Activated CD4-positive, CD25-positive, alpha-beta regulatory T cell (primary cell): ENCODE measurements at places on chromosomes 6 and 20.

DNA sequence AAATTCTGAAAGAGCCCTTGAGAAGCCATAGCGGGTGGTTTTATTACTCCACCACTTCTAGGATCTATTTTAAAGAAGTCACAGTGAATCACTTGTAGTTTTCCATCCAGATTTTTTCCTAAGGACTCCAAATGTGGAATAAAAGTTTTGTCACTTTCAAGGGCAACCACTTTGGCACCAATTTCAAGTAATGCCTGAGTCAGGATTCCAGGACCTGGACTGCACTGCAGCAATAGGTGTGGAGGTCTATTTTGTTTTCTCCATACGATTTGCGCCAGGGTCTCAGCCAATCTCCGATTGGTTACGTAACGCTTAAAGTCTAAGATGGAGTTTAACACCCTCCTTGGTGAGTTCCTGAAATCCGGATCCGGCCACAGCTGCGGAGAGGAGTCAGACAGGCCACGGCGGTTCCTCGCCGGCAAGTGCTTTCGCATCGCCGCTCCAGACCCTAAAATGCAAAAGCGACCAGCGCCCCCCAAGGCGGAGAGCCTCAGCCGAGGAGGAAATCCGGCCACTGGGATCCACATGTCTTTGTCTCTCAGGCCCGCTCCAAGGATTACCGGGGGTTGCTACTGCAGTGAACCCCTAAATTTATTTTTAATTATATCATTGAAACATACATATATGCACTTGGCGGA, 18.6 kb upstream of the PPP1R3G start:
- DNase-seq = no peak

DNA sequence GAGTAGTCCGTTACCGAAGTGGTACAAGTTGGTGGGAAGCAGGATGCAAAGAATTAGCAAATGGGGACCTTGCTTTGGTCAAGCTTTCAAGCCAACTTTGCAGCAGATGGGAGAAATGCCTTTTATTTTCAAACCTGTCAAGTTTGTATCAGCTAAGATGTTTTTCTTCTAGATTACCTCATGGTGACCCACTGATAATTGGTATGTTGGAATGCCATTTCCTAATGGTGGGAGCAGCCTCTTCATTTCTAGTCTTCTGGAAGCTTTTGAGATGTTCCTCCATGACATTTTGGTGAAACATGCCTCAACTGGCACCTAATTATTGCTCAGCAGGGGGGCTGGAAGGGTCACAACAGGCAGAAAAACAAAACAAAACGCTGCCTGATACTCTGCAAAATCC, 43.7 kb downstream of the ADNP start:
- no peak for DNase-seq

DNA sequence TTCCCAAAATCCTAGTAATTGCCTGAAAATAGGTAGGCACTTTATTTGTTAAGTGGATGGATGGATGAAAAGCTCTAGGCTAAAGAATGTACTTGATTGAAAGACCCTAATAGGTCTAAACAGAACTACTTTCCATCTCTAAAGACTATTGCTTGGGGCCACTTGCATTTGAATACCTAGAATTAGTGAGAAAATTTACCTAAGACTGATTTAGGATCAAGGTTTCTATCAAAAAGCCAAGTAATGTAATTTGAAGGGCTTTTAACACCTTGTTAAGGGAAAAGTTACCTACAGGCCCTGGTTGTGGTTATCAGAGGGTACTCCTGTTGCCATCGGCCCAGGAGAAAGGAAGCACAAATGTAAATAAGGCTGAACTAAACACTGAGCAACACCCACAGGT, 580.7 kb downstream of the LMBRD1 start:
- DNase-seq = no peak

- no peak for DNase-seq
These were observed 32.8 kb upstream of the ZNFX1 start for GRCh38 chr20:49310705-49311104.

DNA sequence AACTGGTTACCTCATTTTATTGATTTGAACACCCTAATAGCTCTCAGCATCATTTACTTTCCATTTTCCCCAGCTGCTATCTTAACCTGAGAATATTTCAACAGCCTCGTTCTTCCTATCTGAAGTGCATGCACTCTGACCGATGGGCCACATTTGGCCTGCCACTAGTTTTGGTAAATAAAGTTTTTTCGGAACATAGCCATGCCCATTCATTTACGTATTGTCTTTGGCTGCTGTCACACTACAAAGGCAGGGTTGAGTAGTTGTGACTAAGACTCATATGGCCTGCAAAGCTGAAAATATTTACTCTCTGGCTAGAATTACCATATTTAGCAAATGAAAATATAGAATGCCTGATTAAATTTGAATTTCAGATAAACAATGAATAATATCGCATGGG, 10.8 kb downstream of the ADGRF4 start:
- no peak for DNase-seq

GRCh38 chr6:64301307-64302236, 666.0 kb downstream of the PHF3 start:
- no peak for DNase-seq

DNA sequence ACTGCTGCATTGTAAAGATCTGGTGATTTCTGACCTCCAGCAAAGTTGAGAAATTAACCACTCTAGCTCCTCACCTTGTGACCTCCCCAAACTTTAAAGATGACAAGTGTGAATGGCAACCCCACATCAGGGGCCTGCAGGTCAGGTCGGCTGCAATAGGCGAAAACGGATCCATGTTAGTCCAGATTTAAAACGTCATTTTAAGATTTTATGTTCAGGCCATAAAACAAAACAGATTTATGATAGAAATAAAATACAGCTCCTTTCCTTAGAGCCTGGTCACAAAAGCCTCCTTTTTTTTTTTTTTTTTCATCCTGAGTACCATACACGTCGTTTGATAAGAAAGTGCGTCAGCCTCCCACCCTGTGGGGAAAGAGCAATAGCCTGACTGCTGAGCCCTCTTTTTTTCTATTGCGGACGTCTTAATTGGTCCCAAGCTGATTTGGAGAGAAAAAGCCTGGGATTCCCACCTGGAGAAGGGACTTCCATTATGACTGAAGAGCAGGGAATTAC, 519.2 kb upstream of the NOX3 start:
- DNase-seq = no peak

- no peak for DNase-seq
These were observed 2.0 kb upstream of the MAFB start for GRCh38 chr20:40690836-40691565.

DNA sequence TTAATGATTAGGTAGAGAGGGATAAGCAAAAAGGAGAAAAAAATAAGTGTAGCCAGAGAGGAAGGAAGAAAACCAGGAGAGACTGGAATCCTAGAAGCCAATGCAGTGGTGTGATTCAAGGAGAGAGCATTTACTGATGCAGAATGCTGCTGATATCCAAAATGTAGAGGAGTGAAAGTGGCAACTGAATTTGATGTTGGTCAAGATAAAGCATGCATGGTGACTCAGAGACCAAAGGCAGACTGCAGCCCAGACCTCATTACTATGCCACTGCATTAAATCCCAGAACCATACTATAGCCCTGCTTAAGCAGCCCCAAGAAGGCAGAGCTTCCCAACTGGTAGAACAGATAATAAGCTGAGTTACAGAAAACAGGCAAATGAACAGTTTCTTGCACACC, 15.8 kb downstream of the KLHL32 start:
- no peak for DNase-seq

DNA sequence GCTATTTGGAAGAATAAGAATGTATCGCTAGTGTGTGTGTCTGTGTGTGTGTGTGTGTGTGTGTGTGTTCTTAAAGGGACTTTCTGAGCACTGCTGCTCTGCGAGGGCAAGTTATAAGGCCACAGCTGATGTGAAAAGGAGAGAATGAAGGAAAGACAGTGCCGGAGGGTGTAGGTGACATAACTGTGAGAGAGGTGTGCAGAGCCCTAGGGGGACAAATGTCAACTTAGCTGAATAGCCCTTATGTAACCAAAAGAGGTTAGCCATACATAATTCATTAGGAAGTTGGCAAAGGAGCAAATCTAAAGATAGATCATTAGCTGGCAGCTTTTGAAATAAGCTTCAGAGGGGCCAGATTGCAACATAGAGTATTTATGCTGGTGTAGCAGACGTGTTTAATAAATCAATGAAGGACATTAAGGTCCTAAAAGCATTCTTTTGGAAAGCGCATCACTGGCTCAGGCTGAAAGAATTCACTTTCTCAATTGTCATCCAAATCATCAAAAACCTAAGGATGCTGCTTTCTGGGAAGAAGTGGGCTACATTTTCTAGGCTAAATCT, 81.0 kb downstream of the NDUFAF5 start:
- no peak for DNase-seq

DNA sequence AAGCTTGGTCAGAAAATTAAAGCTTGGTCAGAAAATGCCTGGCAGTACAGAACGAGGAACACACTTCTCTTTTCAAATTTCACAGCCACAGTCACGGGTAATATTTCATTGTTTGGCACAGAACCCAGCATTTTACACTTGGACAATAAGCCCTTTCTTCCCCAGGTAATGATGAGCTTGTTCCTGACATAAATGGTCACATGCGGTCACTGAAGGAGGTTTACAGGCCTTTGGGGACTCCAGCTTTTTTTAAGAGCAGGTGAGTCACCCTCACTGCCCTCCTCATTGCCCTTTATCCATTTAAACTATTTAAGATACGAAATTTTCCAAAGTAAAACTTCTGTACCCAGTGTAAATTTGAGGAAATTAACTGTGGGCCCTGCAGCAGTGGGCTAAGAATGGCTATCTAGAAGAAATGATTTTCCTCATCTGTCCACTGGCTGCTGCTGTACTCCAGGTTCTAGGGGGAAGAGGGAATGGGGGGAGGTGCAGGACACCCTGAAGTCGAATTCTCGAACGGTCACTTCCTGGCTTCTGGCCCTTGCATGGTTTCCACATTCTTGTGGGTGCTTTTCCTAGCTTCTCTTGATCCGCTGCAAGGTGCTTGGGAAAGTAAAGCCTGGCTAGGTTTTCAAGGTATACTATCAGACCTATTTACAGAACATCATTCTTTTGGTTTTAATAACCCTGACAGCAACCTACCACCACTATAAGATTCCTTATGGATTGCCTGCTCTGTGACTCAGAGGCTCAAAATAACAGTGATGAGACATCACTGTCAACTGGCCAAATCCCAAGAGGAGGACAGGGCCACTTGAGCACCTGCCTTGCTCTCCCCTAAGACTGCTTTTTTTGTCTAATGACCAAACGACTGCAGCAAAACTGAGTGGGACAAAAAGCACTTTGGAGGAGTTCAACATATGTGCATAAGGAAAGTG, 75.8 kb downstream of the PREP start:
- no peak for DNase-seq

- no peak for DNase-seq
These were observed 80.7 kb upstream of the EEF1E1 start for GRCh38 chr6:8182902-8183665.

- no peak for DNase-seq
These were observed 55.1 kb upstream of the B3GAT2 start for GRCh38 chr6:71011871-71012371.

DNA sequence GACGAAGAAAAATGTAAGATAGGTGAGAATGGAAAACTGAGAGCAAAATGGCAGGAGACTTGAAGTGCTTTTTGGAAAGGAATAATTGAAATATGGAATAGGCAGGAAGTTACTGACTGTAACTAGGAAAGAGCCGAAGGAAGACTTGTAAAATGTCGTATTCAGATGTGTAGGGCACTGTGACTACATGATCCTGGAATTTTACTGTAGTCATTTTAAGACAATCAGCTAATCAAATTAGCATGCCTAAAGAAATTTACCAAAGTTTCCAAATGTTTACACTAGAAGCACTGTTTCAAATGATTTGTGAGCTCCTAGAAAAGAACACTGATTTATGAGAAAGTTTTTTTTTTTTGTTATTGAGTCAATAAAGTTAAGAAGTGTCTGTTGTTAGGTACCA, 21.2 kb upstream of the ADIG start:
- no peak for DNase-seq

DNA sequence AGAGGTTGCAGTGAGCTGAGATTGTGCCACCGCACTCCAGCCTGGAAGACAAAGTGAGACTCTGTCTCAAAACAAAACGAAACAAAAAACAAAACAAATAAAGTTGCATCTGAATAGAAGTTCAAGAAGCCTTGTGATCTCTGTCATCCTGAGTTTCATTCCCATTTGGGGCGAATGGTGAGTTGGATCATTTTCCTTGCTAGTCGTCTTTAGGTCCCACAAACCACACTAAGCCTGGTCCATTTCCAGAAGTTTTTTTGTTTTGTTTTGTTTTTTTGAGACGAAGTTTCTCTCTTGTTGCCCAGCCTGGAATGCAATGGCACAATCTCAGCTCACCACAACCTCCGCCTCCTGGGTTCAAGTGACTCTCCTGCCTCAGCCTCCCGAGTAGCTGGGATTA, 33.8 kb downstream of the ZNF217 start:
- DNase-seq = no peak

GRCh38 chr6:155660251-155660977, 204.8 kb upstream of the NOX3 start:
- no peak for DNase-seq

DNA sequence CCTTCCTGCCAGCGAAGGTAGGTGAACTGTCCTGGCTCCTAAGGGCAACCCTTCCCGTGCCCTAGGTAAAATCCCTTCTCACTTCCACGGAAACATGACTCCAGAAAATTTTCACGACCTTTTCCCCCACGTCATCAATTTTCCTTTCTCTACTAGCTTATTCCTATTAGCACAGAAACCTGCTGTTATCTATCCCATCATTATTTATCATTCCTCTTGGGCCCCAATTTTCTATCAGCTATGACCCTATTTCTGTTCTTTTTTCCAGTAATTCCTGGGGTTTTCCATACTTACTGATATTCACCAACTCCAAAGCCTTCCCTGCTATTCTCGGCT, 23.8 kb upstream of the GCM1 start:
- DNase-seq = no peak

- DNase-seq = no peak
These were observed 656.8 kb upstream of the CHD6 start for GRCh38 chr20:42274986-42275385.

DNA sequence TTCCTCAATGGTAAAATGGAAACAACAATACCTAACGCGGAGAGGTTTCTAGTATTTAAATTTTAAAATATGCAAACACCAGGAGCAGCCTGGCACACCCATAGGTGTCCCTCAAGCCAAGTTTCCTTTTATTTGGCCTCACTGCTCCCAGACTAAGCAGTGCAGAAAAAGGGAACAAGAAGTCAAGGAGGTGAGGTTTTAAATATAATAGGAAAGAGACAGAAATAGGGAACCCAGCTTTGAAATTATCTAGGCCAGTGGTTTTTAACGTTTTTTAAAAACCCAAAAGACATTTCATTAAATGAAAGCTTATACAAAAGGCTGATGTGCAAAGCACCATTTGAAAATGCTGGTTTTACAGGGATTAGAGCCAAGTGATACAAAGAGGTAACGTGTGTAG, 109.6 kb downstream of the SLC22A3 start:
- DNase-seq = no peak

- no peak for DNase-seq
These were observed 1.7 kb downstream of the ASXL1 start for GRCh38 chr20:32359633-32360332.

GRCh38 chr20:25280574-25281535, 33.0 kb downstream of the PYGB start:
- DNase-seq = no peak

- DNase-seq = no peak
These were observed 11.7 kb downstream of the MMP24 start for GRCh38 chr20:35238170-35238569.

GRCh38 chr20:7214081-7214740, 446.7 kb downstream of the BMP2 start:
- DNase-seq = no peak

GRCh38 chr6:141026504-141026903, 1106.2 kb upstream of the GJE1 start:
- DNase-seq = no peak
